ENCODE measurements at places on chromosomes 1 and 21. TPM values are rescaled to one million over a fixed set of nuclear protein-coding genes. Genes with fewer than 3 reads are reported as not detected.

Gene GUCA2A
- not detected for total RNA-seq

Gene LCE1B
- not detected for total RNA-seq

Gene ANKRD65
- 24.3 TPM for total RNA-seq

Gene CD84
- total RNA-seq = not detected

Gene RGS8
- not detected for total RNA-seq

Gene B3GALT2
- not detected for total RNA-seq

Gene FLAD1
- total RNA-seq = 42.0 TPM

Gene AUNIP
- total RNA-seq = 6.5 TPM

Gene C1orf232
- total RNA-seq = not detected

Gene HSD3B2
- total RNA-seq = not detected

Gene S100A7A
- not detected for total RNA-seq

Gene CA6
- not detected for total RNA-seq

Gene RPL11
- 1,291 TPM for total RNA-seq

Gene AADACL4
- not detected for total RNA-seq

Gene CSDE1
- total RNA-seq = 360 TPM

Data from airway epithelial cell (primary cell).